NK-92 treated with Interleukin-12 subunit alpha and Interleukin-12 subunit beta, amount 100 ng/mL, for 24 hours (cell line): ENCODE measurements at places on chromosomes 16 and 17.

- DNase-seq, result no peak
Measured at GRCh38 chr17:57984936-57985674, 2.9 kb downstream of the VEZF1 start.

DNA sequence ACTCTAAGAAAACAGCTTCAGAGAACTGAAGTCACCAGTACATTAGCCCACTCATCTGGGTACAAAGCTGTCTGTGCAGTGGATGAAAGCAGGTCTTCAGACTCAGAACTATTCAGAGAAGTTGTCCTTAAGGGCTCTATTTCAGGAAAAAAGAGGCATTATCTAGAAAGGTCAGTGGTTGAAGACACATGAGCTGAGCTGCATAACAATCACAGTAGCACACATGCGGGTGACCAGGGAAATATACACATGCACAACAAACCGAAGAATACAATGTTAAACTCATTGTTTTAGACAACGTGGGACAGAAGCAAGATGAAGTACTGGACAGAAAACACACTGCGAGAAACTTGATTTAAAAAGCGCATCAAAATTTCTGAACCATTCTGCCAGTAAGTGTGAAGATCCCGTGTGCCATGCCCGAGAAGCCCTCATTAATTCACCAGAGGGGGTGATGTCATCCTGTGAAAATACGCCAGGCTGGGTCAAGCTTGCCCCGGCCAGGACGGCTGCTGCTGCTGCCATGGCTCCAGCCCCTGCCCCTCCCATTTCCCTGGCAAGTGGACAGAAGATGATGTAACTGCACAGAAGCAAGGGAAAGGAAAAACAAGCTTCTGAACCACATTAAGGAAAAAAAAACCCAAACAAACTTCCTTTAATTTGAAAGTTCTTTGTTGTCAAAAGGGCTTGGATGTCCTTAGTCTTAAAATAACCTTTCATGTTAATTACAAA lies 10.1 kb downstream of the DYNC1LI2 start:
- DNase-seq, result no peak

DNA sequence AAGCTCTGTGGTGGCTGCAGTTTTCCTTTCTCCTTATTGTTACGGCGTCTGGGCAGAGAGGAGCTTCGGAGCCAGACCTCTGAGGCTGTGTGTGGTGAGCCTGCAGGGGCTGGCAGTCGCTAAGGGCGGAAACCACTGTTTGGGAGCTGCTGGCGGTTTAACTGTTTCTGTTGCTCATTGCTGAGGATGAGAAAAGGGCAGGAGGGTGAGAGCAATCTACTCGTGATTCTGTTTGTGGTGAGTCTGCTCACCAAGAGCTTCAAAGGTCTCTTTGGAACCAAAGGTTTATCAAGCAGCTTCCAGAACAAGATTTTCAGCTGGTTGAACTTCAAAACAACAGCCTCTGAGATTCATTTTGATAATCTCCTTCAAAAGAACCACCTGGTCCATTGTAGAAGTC lies 143.9 kb downstream of the ANKFN1 start:
- no peak for DNase-seq

GRCh38 chr16:55832773-55833691 lies at the start of gene CES1:
Gene CES1 (minus strand): TSS chr16:55833096. CDS start chr16:55833055, 41 bp downstream.
- DNase-seq, result no peak

- DNase-seq, result no peak
Measured at GRCh38 chr16:85466304-85466700, 146.8 kb upstream of the GSE1 start.

DNA sequence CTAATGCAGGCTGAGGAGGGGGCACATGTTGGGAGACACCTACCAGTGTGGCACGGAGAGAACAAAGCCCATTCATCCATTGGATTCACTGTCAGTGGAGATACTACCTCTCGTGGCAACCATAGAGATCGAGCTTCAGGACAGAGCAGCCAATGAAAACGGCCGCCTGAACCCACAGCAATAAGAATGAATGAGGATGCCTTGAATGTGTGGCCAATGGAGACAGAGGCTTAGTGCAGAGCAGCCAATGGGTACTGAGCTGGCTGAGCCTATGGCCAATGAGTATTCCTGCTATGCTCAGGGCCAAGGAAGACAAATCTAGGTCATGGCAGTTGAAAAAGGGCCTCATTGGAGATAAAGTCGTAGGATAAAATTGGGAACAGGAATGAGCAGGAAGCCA lies 10.9 kb downstream of the ARHGEF15 start:
- no peak for DNase-seq

DNA sequence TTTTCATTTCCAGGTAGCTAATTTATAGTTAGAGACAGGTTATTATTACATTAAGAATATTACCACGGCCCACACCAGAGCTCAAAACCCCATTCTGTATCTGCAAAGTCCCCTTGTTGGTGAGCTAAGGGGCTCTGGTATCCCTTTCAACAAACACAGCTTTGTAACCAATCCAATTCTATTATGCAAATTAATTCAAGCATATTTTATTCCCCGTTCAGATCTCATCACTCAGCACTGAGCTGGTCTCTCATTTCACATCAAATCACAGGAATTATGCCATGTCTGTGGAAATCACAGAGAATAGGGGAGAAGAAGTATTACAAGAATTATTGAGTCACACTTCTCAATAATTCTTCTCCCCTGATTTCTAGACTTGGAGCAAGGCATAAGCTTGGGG lies 111.7 kb downstream of the CDH11 start:
- no peak for DNase-seq
